Cerebellum (tissue), 4 donors: ENCODE measurements at places on chromosomes 6 and 20. TPM values are rescaled to one million over a fixed set of nuclear protein-coding genes. Genes with fewer than 3 reads are reported as not detected.

DNA sequence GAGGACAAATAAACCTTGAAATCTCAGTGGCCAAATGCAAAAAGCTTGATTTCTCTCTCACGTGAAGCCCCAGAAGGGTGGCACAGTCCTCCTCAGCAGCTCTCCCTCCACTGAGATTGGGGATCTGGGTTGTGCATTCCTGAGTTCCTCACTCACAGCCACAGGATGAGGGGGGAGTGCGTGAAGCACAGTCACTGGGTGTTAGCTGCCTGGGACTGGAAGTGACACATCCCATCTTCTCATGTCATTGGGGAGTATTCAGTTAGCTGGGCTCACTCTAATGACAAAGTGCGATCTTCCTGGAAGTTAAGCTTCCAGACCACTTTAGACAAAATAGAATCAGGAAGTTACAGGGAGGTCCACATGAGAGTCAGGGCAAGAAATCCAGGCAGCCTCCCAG, 192.2 kb upstream of the LRFN2 start:
- DNase-seq: no peak

GRCh38 chr20:46945465-46945864, 50.8 kb downstream of the EYA2 start:
- DNase-seq: no peak

- no peak for DNase-seq
These were observed 610.7 kb downstream of the CBLN4 start for GRCh38 chr20:55394592-55394991.

GRCh38 chr6:24991810-24992467, 56.2 kb upstream of the RIPOR2 start:
- no peak for DNase-seq

DNA sequence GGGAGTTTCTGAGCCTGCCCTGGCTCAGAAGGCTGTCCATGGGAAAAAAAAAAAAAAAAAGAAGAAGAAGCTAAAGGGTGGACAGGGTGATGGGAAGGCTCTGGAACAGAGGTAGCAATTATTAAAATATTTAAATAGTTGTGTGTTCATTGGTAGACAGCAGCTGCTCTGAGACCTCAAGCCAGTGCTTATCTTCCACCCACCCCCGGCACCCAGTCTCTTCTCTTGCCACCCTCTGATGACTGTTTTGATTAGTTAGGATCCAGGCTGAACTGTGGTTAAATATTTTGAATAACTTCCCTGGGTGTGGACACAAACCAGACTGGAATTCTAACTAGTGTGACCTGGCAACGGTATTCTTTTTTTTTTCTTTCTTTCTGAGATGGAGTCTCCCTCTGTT, 16.9 kb upstream of the SRSF3 start:
- no peak for DNase-seq

GRCh38 chr20:50546729-50547314, 36.6 kb downstream of the PTPN1 start:
- DNase-seq: no peak

GRCh38 chr6:1075880-1076279, 236.0 kb upstream of the FOXQ1 start:
- no peak for DNase-seq

MUCL3 gene
- total RNA-seq: not detected

JAG1 gene
- 50.8 TPM for total RNA-seq
